Fibroblast of pulmonary artery (primary cell): ENCODE measurements at places on chromosomes 7 and 10.

DNA sequence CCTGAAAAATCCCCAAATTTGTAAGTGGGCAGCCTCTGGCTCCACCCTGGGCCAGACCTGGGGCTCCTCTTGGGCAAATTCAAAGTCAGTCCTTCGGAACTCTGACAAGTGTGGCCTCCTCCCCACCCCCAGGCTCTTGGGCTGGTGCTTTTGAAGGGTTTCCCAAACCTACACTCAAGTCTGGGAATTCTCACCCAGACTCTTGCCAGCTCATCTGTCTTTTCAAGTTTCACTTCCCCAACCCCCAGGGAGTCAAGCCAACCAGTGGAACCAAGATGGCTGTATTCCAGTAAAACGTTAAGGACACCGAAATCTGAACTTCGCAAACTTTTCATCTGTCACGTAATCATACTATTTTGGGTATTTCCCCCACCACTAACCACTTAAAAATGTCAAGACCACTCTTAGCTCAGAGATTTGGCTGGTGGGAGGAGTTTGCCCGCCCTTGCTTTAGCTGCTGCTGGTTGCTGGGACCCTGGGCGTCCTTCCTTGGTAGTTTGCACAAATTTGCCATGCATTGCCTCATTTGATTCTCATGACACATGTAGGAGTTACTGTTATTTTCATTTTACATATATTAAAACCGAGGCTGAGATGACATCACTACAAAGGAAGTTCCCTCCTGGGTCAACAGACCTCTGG lies 1.7 kb upstream of the MYO1G start:
- peak; percentile 50 for DNase-seq

GRCh38 chr10:121338206-121338980 lies 259.9 kb downstream of the FGFR2 start:
- no peak for DNase-seq

DNA sequence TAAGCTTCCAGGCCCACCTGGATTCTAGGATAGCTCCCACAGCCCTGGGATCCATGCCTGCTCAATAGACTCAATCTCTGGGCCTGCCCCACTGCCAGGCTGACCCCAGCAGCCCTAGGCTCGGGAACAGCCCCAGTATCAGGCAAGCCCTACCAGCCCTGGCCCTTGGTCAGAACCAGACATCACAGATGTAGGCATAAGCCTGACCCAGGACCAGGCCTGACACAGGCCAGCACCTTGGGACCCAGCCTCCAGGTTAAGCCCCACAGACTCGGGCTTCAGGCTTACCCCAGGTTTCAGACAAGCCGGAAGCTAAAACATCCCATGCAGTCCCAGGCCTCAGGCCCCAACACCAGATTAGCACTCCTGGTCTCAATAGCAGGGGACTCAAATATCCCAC lies 276.2 kb upstream of the LRRTM3 start:
- DNase-seq: no peak

GRCh38 chr10:26844396-26844975 lies 16.3 kb downstream of the ABI1 start:
- no peak for DNase-seq

GRCh38 chr10:815338-816090 lies 116.0 kb downstream of the LARP4B start:
- DNase-seq: peak; percentile 16

DNA sequence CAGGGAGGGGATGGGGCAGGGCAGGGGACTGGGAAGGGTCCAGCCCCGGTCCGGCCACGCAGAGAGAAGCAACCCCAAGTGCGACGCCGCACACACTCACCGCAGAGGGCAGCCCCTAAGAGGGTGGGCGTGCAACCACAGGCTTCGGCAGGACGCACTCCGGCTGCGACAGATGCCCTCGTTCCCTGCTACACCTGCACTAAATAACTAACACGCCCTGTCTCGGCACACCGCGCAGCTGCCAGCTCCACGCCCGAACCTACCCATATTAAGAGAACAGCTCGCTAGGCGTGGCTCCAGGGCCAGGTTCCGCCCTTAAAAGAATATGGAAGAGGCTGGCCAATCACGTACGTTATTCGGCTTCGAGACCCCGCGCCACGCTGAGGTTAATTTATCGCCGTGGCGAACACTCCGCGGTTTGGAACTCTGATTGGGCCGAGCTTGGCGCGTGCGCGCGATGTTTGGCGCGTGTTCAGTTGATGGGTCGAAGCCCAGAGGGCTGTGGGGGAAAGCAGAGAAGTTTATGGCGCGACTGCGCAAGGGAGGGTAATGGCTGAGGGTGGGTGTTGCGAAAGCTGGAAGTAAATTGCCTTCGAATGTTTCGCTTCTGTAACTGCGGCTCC lies 91.1 kb downstream of the OR13A1 start:
- no peak for DNase-seq

GRCh38 chr10:89299031-89299430 lies 2.8 kb upstream of the IFIT2 start:
- no peak for DNase-seq

- DNase-seq: peak; percentile 38
Observed at GRCh38 chr7:18361756-18362155, 133.8 kb upstream of the HDAC9 start.

GRCh38 chr10:71230656-71231025 lies 18.3 kb downstream of the UNC5B start:
- DNase-seq: peak; percentile 73

DNA sequence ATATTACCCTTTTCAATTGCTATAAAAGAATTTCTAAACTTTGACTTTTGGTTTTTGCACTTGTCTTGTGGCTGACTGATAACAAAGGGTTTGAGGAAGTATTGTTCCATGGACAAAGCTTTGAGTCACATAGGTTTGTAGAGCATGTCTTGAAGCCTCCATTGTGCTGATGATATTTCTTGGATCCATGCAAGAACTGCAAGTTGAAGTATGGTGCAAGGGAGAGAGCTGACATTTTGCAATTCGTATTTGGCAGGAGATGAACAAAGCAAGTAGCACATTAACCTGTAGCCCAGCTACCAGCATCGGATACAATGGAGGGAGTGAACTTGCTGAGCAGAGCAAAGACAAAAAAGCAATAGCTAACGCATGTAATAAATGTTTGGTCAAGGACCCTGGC lies 23.4 kb downstream of the MGAM2 start:
- no peak for DNase-seq

- DNase-seq: peak; percentile 28
Observed at GRCh38 chr10:21943633-21944265, 59.8 kb downstream of the DNAJC1 start.

DNA sequence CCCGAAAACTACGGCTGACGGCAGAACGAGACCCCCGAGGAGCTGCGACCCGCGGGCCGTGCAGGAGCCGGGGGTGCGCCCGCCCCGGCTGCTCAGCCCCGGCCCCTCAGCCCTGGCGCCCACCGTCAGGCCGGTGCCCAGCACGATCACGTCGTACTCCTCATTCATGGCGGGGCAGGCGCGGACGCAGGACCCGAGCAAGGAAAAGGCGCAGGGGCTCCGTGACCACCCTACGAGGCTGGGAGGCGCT lies 218 bp downstream of the GDI2 start:
- no peak for DNase-seq

GRCh38 chr7:28708033-28708951 lies 249.8 kb downstream of the TRIL start:
- peak; percentile 66 for DNase-seq

GRCh38 chr7:45027774-45028114 lies 27.7 kb downstream of the CCM2 start:
- DNase-seq: no peak

GRCh38 chr10:76071653-76072365 lies 640.4 kb downstream of the LRMDA start:
- DNase-seq: no peak

- no peak for DNase-seq
Observed at GRCh38 chr7:88262562-88262961, 42.7 kb upstream of the SRI start.

- DNase-seq: no peak
Observed at GRCh38 chr10:45155784-45156183, 155.1 kb downstream of the ZNF22 start.

- DNase-seq: peak; percentile 25
Observed at GRCh38 chr7:1940402-1940786, 270.3 kb downstream of the ELFN1 start.

GRCh38 chr10:8174762-8175161 lies 120.3 kb downstream of the GATA3 start:
- no peak for DNase-seq

- no peak for DNase-seq
Observed at GRCh38 chr10:88388324-88388723, 194.8 kb downstream of the RNLS start.

DNA sequence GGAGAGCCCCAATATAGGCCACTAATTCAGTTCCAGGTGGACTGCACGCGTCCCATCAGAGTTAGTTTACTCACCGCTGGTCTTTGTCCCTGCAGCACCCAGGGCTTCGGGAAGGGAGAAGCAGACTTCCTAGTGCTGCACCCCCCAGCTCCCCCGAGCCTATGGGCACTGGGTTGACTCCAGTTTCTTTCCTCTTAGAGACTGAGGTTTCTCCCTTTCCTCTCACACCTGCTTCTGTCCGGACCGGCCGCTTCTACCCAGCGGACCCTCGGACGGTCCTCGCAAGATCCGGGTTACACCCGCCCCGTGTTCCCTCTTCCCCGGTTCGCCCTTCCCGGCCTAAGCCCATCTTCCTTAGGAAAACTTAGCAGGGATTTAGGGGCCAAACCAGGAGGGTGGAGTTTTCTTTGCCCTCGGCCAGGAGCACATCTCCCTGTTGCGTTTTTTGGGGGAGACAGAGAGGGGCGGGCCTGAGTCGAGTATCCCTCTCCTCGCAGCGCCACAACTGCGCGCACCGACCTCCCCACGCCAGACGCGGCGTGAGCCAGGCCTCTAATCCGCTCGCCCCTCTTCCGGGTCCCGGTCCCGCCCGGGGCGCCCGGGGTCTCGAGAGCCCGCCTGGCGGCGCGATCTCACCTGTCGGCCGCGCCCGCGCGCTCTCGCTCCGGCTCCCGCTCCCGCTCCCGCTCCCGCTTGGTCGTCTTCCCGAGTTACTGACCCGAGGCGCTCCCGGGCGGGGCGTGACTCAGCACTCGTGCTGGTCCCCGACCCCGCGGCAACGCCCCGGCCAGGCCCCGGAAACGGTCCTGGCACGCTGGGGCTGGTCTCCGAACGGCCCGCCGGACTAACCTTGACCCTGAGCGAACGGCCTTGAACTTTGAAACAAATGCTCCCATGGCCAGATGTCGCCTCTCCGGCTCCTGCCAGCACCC lies at the start of gene AIFM2:
Gene AIFM2, minus strand, starts transcription at position 728 of the 932 bp plus-strand sequence. CDS start 8,741 bp downstream, outside the sequence.
- peak; percentile 58 for DNase-seq

GRCh38 chr10:110498087-110498981 lies 627 bp downstream of the DUSP5 start:
- DNase-seq: peak; percentile 70

- DNase-seq: peak; percentile 30
Observed at GRCh38 chr7:138890499-138891445, 90.4 kb downstream of the KIAA1549 start.

DNA sequence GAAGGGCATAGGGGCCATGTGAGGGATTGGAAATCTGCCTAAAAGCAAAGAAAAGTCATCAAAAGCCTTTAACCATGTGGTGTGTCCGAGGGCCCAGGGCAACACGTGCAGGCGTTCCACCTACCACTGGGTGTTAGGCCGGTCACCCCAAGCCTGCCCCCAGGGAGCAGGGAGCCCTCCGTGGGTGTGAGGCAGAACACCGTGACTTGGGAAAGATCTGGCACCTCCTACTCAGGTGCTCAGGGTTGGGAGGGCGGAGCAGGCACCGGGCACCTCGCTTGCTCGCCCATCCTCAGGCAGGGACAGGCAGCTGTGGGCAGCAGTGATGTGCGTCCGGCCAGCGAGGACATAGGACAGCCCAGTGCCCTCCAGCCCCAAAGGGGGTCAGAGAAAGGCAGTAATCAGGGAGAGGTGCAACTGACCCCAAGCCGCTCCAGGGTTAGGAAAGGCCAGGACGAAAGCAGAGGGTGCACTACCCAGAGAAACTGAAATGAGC lies 80.7 kb upstream of the CHST15 start:
- DNase-seq: no peak

DNA sequence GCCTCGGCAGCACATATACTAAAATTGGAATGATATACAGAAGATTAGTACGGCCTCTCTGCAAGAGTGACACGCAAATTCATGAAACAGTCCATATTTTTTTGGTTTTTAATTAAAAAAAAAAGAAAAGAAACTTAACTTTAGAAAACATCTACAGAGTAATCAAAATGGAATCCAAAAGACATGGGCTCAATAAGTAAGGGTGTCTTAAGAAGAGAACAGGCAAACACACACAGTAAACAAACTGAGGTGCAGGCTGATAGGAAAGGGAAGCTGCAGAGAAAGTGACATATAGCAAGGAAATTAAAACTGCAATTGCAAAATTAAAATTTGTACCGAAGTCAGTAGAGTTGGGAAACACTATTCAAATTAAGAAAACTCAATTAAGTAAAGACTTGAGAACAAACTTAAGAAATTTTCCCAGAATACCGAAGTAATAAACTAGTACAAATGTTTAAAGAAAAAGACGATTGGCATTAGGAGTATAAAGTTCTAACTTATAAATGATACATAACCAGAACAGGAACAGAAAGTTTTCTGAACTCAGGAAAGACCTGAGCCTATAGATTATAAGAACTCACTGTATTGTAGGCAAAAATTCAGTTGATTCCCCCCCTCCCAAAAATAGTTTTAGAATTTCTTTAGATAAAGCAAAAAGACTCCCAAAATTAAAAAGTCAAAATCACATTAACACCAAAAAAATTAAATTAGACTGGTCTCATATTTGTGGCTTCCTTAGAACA lies 16.3 kb downstream of the MTPN start:
- no peak for DNase-seq

DNA sequence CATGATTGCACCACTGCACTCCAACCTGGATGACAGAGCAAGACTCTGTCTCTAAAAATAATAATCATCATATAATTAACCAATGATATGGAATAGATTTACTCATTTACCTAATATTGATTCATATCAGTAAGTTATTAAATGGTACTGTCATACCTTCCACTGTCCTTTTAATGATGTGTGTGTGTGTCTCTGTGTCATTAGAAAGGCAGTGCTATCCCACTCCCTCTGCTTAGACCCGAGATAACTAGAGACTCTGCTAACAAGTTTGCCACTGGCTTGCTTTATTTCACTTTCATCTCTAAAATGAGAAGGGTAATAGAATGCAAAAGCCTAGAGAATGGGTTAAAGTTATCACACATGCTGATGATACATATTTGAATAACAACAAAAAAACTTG lies 21.1 kb downstream of the MCM10 start:
- DNase-seq: no peak

DNA sequence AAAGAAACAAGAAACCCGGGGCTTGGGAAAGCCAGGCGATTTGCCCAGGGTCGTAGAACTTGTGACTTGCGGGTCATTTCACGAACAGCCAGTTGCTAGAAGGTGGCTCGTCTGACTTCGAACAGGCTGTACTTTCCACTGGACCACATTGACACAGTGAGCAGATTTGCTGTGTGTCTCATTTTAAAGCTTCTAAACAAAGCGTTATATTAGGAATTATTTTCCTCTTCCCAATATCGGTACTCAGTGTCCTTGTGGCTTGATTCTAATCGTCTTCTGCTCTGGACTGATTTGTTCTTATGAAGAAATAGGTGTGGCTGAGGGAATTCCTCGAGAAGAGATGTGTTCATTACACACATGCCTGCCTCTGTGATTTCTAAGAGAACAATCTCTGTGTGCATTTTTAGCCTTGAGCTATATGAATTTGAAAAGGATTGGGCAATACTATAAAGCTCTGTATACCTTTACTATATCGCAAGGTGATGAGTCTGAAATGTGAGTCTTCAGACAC lies 150.0 kb upstream of the PRR15 start:
- DNase-seq: no peak
